AG10803 (cell line): ENCODE measurements at places on chromosomes 6 and 20.

- peak; percentile 9 for DNase-seq
Observed at GRCh38 chr20:16020971-16021370, 552.3 kb downstream of the KIF16B start.

DNA sequence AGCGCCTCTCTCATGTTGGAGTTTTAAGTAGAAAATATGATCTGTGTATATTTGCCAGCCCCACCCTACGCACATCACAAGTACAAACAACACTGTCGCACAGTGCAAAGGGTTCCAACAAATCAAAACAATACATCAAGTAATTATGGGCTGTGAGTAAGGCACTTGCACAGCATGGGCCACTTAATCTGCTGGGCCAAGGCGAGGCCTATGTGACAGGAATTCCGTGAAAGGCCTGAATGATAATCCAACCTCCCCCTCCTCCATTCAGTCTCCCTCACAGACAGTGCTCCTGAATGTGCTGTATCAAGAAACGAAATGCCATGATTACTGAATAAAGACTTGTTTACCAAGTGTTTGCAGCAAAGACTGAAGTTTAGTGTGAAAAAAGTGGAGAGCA is 130.1 kb upstream of the SLC2A12 start:
- no peak for DNase-seq

DNA sequence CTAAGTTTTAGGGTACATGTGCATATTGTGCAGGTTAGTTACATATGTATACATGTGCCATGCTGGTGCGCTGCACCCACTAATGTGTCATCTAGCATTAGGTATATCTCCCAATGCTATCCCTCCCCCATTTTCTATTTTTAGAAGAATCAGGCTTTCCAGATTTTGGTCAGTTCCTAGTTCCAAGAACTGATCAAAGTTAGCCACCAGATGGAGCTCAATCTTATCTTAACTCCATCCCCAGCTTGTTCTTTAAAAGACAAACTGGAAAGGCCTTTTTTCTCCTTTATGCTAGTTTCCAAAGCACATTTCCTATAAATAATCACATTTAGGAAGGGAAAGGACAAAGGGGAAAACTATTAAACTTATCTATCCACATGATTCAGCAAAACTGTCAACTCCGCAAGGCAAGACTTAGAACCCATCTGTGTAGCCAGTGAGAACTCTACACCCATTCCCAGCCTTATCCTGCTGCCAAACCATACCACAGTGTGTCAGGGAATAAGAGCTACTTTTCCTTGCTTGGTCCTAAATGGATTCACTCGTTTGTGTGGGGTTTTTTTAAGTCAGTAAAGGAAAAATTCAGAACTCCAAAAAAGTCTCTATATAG is 22.8 kb upstream of the KHDC1 start:
- DNase-seq: peak; percentile 69

DNA sequence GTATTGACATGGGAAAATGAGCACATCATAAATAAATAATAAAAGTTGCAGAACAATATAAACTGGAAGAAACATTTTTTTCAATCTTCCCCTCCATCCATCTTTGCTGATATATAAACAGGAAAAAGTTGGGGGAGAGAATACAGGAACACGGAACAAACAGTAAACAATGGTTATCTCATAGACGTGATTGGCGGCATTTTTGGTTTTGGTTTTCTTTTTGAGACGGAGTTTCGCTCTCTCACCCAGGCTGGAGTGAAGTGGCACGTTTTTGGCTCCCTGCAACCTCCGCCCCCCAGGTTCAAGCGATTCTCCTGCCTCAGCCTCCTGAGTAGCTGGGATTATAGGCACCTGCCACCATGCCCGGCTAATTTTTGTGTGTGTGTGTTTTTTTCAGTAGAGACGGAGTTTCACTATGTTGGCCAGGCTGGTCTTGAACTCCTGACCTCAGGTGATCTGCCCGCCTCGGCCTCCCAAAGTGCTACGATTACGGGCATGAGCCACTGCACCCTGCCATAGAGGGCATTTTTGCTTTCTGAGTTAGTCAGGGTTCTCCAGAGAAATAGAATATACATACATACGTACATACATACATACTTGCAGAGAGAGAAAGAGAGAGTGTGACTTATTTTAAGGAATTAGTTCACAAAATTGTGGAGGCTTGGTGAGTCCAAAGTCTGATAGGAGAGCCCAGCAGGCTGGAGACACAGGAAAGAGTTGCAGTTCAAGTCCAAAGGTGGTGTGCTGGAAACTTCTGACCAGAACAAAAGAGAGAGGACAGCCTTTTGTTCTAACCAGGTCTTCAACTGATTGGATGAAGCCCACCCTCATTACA is 22.6 kb downstream of the GNL1 start:
- no peak for DNase-seq

- peak; percentile 50 for DNase-seq
Observed at GRCh38 chr6:48765352-48765961, 654.5 kb upstream of the PTCHD4 start.

DNA sequence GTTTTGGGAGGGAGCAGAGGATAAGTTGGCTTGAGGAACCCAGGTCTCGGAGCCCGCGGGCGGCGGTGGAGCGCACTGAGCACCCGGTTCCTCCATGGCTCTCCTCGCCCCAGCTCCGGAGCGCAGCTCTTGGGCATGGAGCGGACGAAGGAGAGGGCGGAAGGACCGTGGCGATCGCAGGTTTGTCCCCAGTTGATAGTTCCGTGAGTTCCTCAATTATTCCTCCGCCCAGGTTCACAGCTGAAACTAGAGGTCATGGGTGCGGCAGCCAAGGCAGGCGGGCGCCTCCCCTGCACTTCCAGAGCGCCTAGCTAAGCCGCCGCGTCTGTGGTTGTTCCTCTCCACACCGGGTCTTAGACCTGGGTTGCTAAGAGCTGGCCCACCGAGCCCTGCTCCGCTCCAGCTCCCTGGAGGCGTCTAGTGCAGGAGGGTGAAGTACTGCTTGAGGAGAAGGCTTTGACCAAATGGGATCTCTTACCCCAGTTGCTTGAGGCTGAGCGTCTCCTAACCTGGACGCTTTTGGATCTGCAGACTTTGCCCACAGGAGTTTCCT is at the start of gene HTR1B:
Gene HTR1B (minus strand): TSS at position 184 of the 553 bp plus-strand sequence. CDS start 88 bp downstream, at position 96.
- no peak for DNase-seq

DNA sequence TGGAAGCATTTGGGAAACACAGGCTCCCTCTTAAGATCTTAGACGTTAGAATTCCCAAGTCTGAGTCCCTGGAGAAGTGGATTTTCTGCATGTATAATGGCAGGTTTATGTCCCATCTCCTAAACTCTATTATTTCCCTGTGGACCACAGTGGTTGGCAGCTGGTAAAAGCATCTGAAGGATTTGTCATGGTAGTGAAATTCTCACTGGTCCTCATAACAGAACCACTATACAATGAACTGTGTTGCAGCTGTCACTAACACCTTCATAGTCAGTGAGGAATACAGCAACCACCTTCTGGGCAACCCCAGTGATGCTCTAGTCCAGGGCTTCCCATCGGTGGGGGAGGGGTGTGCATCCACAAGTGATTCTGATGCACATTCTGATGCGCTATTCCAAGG is 396.9 kb downstream of the ZFAND3 start:
- DNase-seq: no peak

DNA sequence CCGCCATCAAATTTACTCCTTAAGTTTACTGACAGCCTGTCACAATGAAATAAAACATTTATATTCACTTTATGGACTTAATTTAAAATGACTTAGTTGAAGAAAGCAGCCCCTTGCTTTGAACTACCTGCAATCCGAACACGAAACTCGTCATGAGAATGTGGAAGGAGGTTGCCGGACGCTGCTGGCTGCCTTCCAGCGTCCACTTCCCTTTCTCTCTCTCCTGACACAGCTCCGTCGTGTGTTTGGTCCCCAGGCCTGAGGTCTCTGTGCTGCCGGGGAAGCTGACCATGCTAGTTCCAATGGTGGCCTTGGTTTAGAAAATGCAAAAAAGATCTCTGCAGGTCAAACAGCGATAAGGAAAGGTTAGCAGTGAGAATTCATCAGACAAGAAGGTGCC is 519.7 kb downstream of the CDH26 start:
- no peak for DNase-seq

- DNase-seq: peak; percentile 54
Observed at GRCh38 chr6:116444092-116444491, 17.1 kb upstream of the CALHM6 start.

GRCh38 chr6:120826253-120826652 is 508.0 kb downstream of the TBC1D32 start:
- DNase-seq: no peak

DNA sequence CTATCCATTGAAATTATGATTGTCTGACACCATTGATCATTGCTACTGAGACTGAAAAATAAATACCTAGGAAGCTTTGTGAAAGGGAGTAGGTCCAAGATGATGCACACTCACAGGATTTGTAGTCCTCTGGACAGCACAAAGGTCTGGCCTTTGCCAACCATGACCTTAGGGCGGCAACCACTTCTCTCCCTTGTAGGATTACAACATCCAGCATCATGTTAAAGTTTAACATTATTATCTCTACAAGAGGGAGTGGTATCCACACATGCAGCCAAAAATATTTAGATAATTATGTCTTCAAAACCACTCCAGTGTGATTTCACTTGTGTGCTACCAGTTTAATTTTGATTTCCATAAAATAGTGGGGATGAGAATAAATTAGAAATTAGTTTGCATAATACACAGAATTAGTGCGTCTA is 51.1 kb upstream of the NHSL1 start:
- no peak for DNase-seq

GRCh38 chr6:144286503-144287393 is 1.6 kb downstream of the UTRN start:
- DNase-seq: peak; percentile 86

DNA sequence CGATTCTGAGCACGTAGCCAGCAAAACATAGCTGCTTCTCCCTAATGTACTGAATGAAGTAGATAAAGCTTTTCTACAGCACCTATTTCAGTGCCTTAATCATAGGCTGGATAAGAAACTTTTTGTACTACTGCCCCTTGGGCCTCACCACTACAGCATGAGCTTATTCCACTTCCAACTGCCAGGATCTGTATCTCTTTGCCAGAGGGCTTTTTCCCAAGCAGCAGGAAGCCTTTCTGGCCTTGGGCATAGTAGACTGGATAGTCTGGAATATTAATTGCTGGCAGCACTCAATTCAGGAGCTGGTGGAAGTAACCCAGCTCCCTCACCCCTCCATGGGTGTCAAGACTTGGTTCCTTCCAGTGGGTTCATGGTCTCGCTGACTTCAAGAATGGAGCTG is 43.6 kb downstream of the ANKEF1 start:
- no peak for DNase-seq

DNA sequence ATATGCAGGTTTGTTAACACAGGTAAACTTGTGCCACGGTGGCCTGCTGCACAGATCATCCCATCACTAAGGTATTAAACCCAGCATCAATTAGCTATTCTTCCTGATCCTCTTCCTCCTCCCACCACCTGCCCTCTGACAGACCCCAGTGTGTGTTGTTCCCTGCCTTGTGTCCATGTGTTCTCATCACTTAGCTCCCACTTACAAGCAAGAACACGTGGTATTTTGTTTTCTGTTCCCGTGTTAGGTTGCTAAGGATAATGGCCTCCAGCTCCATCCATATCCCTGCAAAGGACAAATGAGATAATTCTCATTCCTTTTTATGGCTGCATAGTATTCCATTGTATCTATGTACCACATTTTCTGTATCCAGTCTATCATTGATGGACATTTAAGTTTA is 294.0 kb downstream of the PKHD1 start:
- no peak for DNase-seq

DNA sequence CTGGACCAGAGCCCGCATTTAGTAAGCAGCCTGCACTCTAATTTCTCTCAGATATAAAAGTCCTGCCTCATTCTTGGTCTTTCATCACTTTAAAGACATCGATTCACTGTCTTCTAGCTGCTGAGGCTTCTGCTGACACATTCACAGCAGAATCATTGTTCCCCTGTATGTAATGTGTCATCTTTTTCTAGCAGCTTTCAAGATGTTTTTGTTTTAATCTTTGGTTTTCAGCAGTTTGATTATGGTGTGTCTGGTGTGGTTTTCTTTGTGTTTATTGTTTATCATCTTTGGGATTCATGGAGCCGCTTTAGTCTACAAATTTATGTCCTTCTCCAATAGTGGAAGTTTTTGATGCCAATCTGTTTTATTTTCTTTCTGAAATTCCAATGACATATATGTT is 157.3 kb upstream of the STMND1 start:
- DNase-seq: no peak

DNA sequence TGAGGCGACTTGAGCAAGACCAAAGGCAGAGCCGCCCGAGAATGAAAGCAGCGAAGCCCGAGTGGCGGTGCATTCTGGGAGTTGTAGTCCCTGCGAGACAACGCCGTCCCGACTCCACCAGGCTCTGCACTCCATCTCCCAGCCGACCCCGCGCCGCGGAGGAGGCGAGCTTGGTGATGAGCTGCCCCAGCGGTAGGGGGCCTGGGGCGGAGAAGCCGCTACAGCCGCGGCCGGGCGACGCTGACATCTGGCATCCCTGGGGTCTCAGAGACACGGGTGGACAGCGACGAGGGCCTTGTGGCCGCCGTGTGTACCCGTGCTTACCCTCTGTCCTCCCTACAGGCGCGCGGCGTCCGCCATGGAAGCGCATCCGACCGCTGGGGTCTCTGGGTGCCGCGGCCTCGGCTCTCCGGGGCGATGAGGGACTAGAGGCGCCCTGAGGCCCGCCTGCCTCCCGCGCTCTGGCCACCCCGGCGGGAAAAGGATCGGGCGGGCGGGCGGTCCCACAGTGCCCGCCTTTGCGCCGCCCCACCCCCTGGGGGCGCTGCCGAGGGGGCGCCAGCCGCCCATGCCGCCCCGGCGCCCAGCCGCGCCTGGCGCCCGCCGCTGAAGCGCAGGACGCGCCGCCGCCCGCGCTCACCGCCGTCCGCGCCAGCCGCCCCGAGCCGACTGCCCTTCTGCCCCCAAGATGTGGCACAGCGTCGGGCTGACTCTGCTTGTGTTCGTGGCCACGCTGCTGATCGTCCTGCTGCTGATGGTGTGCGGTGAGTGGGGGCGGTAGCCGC is at the start of gene SMIM13:
Gene SMIM13 (plus strand): TSS at position 209 of the 785 bp plus-strand sequence. CDS start 480 bp downstream, at position 689.
- DNase-seq: peak; percentile 97

DNA sequence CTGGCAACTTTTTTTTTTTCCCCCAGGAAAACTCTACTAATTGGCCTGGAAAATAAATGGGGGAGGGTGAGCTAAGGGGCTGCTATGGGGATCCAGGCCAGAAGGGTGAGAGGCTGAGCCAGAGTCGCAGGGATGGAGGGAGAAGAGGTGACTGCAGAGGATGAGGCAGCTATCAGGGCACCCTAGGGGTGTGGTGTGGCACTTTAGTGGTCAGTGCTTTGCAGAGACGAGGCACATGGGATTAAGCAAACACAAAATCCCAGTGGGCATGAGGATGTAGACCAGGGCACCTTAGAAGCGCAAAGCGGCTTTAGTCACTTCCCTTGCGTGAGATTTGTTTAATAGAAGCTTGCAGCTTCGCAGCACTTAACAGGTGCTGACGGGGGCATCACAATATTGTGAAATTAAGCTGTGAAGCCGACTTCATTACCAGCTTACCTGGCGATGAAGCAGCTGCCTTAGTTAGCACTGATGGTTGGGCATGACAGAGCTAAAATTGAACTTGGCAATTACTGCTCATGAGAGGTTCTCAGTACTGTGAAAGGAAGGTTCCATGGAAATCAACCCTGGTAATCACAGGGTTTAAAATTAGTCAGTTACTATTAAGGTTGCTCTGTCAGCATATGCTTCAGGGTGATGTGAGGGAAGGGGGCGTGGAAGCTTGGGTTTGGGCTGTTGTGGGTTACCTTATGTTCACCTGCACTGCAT is 26.0 kb downstream of the TOX2 start:
- DNase-seq: no peak

GRCh38 chr20:8094415-8094818 is 37.6 kb upstream of the PLCB1 start:
- peak; percentile 67 for DNase-seq

- DNase-seq: no peak
Observed at GRCh38 chr6:137219664-137220252, 573 bp upstream of the IFNGR1 start.

- no peak for DNase-seq
Observed at GRCh38 chr6:124797224-124797623, 165.0 kb upstream of the RNF217 start.
